ENCODE measurements at places on chromosomes 7 and 10. TPM values are rescaled to one million over a fixed set of nuclear protein-coding genes. Genes with fewer than 3 reads are reported as not detected.

GRCh38 chr7:102834999-102835398, 77.8 kb upstream of the LRRC17 start:
- no peak overlapping the region for H3K4me3 ChIP-seq
- H3K36me3 ChIP-seq = no peaks in the 10 kb centered on the region
- H3K4me1 ChIP-seq = no peaks in the 10 kb centered on the region

DNA sequence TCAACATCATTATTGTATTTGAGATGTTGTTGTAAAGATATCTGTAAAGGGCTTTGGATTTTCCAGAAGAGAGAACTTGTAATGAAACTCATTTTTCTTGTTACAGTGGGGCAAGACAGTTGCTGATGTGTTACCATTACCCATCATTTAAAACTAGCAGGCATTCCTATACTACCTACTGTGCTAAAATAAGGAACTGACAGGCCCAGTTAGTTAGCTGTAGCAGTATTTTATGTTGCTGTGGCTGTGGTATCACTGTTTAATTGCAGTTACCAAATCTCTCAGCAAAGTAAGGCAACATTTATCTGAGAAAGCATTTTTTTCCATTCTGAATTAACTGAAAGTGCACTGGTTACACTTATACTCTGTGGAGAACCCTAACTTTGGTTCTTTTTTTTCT, 9.9 kb downstream of the ST7 start:
- H3K4me1 ChIP-seq = peaks cover 3% of the 10 kb centered on the region
- no peak overlapping the region for H3K27ac ChIP-seq
- no peak for DNase-seq
- H3K4me3 ChIP-seq = no peak overlapping the region

The PLCE1 gene
- total RNA-seq = 0.49 TPM

DNA sequence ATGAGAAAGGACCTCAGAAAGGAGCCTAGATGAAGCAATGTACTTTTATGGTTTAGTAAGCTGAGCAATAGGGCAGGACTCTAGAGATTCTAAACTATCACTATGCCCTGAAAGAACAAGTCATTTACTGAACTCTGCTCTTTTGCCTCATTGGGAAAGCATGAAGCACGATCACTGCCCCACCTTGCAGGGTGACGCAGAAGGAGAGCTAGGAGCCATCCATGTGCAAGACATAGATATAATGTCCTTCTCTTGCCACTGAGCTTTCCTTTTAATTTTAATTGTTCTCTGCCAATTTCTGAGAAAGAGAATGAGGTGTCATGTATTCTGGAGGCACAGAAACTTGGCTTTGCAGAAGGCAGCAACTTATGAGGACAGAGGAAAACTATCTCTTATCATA, 108.3 kb downstream of the SORCS1 start:
- H3K4me3 ChIP-seq = no peak overlapping the region
- H3K4me1 ChIP-seq = no peaks in the 10 kb centered on the region
- peaks cover 2% of the 10 kb centered on the region for H3K27me3 ChIP-seq
- no peak for DNase-seq
- no peaks in the 10 kb centered on the region for H3K36me3 ChIP-seq

DNA sequence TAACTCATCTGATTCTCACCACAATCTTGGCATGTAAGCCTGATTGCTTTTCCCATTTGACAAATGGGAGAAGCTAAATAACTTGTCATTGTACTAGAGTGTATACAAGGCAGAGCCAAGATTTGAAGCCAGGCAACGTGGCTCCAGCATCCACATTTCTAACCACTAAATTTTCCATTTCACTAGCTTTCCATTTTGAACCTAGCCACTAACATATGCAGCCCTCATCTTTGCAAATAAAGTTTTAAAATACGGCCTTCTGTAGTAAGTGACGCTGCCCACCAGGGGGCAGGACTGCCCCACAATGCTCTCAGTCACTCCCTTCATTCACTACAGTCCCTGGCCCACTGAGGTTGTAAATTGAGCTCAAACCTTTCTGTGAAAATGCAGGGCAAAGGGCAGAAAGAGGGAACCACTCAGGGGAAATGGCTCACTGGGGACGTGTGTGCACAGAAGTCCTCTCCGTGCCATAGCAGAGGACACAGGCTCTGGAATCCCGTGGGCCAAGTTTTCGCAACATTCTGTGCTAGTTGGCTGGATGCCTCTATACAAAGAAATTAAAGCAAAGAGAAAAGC, 315.7 kb downstream of the TNS3 start:
- peaks cover 2% of the 10 kb centered on the region for H3K27me3 ChIP-seq
- no peaks in the 10 kb centered on the region for H3K36me3 ChIP-seq
- no peaks in the 10 kb centered on the region for H3K4me1 ChIP-seq
- H3K4me3 ChIP-seq = no peak overlapping the region
- H3K27ac ChIP-seq = no peak overlapping the region

- no peak overlapping the region for H3K27ac ChIP-seq
- H3K36me3 ChIP-seq = no peaks in the 10 kb centered on the region
- no peaks in the 10 kb centered on the region for H3K4me1 ChIP-seq
- H3K27me3 ChIP-seq = no peaks in the 10 kb centered on the region
Measured at GRCh38 chr7:124412531-124412930, 353.1 kb downstream of the GPR37 start.

DNA sequence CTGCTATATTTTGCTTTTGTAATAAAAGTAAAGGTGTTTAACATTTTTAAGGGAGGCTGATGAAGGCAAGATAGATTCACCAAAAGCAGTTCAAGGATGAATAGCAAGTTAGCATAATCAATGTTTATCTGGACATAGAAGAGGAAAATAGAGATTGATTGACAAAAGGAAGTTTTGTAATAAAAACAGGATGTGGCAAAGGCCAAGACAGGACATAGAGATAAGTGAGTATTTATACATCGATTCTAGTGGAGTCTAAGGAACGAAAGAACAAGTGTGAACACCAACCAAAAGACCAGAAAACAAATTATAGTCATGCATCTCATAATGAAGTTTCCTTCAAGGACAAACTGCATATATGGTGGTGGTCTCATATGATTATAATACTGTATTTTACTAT, 123.8 kb downstream of the CCDC71L start:
- peaks cover 1% of the 10 kb centered on the region for H3K27me3 ChIP-seq
- peaks cover 11% of the 10 kb centered on the region for H3K4me1 ChIP-seq
- peaks cover 3% of the 10 kb centered on the region for H3K36me3 ChIP-seq
- H3K27ac ChIP-seq = peak overlapping the region; percentile 22
- no peak overlapping the region for H3K4me3 ChIP-seq

DNA sequence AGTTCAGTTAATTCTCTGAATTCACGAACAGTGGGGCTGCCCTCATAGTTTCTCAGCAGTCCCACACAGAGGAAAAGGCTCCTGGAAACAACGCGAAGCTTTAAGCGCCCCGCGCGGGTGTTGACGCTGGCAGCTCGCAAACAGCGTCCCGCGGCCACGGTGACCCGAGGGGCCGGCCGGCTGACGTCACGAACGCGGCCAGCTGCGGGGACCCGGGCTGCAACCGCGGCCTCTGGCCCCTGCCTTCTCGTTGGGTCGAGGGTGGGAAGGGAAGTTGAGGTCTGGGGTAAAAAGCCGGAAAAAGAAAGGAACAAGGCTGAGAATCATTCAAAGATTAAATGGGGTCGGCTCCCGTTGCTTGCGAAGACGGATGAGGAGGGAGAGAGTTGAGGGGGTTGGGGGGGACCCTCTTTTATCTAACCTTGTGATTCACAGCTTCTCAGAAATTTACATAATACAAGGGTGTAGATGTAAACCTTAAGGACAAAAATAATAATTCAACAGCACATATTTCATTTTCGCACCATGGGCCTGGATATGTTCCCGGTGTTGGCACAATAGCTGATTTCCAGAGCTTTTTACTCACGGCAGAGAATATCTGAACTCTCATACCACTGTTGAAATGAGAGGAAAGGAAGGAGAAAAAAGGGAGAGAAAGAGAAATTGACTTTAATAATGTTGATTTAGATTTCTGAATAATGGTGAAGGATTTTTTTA, 7.3 kb upstream of the FEZF1 start:
- H3K4me1 ChIP-seq = peaks cover 26% of the 10 kb centered on the region
- peaks cover 5% of the 10 kb centered on the region for H3K36me3 ChIP-seq
- peak; percentile 59 for DNase-seq
- no peak overlapping the region for H3K27ac ChIP-seq

GRCh38 chr10:131973160-131973951, 8.4 kb downstream of the BNIP3 start:
- peaks cover 26% of the 10 kb centered on the region for H3K36me3 ChIP-seq
- no peak overlapping the region for H3K27ac ChIP-seq
- peaks cover 3% of the 10 kb centered on the region for H3K27me3 ChIP-seq
- no peak overlapping the region for H3K4me3 ChIP-seq

- no peaks in the 10 kb centered on the region for H3K4me1 ChIP-seq
- H3K36me3 ChIP-seq = peaks cover 8% of the 10 kb centered on the region
- no peak overlapping the region for H3K4me3 ChIP-seq
- no peak overlapping the region for H3K27ac ChIP-seq
Measured at GRCh38 chr10:122391875-122392274, 17.4 kb downstream of the PLEKHA1 start.

The MRLN gene
- total RNA-seq = not detected

DNA sequence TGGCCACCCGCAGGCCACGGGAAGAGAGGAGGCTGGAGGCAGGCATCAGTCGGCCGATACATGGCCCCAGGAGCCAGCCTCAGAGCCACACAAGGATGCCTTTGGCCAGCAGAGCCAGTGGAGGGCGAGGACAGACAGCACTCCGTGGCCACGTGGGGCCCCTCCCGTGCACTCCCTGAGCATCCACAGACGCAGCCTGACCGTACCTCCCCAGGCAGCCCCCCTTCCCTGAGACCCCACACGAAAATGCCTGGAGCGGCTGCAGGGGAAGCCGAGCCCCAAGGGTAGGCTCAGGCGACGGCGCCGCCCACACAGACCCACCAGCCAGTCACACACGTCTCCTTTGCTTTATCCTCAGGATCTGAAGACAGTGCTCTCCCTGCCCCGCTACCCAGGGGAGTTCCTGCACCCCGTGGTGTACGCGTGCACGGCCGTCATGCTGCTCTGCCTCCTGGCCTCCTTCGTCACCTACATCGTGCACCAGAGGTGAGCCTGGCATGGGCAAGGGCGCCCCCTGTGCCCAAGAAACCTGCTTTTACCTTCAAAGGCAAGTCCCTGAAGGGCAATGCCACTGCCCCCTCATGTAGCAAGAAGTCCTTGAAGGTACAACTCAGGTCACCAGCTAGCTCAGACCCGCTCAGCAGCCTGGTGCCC, 9.0 kb downstream of the ADGRA1 start:
- no peak for DNase-seq
- no peak overlapping the region for H3K4me3 ChIP-seq
- no peaks in the 10 kb centered on the region for H3K4me1 ChIP-seq
- H3K27ac ChIP-seq = no peak overlapping the region
- peaks cover 6% of the 10 kb centered on the region for H3K36me3 ChIP-seq

DNA sequence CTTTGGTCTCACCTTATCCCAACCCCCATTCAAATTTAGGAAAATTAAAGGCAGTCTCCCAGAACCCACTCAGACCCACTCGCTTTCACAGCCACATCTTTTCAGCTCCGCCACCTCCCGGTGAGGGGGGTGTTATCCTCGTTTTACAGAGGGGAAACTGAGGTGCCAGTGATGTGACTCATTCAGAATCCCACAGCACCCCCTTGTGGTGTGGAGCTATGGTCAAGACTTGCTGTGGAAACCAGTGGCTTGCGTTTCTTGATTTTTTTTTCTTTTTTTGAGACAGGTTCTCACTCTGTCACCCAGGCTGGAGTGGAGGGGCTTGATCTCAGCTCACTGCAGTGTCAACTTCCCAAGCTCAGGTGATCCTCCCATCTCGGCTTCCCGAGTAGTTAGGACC, 27.6 kb downstream of the SLC35G1 start:
- no peak overlapping the region for H3K27ac ChIP-seq
- no peaks in the 10 kb centered on the region for H3K36me3 ChIP-seq
- DNase-seq = peak; percentile 27
- H3K4me3 ChIP-seq = no peak overlapping the region
- H3K4me1 ChIP-seq = peaks cover 5% of the 10 kb centered on the region
- H3K27me3 ChIP-seq = no peaks in the 10 kb centered on the region

The BLOC1S2 gene
- 63.2 TPM for total RNA-seq

- H3K4me3 ChIP-seq = no peak overlapping the region
- no peak for DNase-seq
- no peak overlapping the region for H3K27ac ChIP-seq
- no peaks in the 10 kb centered on the region for H3K27me3 ChIP-seq
- no peaks in the 10 kb centered on the region for H3K36me3 ChIP-seq
Measured at GRCh38 chr10:57830877-57831560, 436.7 kb downstream of the IPMK start.

GRCh38 chr7:38829488-38830165, 79.4 kb downstream of the VPS41 start:
- H3K4me1 ChIP-seq = no peaks in the 10 kb centered on the region
- H3K36me3 ChIP-seq = no peaks in the 10 kb centered on the region
- no peak for DNase-seq
- H3K27me3 ChIP-seq = no peaks in the 10 kb centered on the region
- no peak overlapping the region for H3K27ac ChIP-seq
- H3K4me3 ChIP-seq = no peak overlapping the region

DNA sequence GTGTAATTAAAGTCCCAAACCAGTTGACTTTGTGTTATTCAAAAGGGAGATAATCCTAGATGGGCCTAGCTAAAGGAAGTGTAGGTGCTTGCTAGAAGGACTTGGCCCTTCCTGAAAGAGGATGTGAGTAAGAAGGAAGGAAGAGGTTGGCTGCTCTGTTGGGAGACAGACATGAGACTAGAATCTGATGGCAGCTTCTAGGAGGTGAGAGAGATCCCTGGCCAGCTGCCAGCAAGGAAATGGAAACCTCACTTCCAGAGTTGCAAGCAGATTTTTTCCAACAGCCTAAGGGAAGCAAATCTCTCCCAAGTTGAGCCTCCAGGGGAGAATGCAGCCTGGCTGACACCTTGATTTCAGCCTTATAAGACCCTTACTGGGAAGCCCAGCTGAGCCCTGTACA, 368.4 kb upstream of the ZMIZ1 start:
- no peak overlapping the region for H3K27ac ChIP-seq
- H3K4me3 ChIP-seq = no peak overlapping the region
- peak; percentile 31 for DNase-seq
- peaks cover 6% of the 10 kb centered on the region for H3K27me3 ChIP-seq
- H3K4me1 ChIP-seq = peaks cover 36% of the 10 kb centered on the region
- H3K36me3 ChIP-seq = no peaks in the 10 kb centered on the region

DNA sequence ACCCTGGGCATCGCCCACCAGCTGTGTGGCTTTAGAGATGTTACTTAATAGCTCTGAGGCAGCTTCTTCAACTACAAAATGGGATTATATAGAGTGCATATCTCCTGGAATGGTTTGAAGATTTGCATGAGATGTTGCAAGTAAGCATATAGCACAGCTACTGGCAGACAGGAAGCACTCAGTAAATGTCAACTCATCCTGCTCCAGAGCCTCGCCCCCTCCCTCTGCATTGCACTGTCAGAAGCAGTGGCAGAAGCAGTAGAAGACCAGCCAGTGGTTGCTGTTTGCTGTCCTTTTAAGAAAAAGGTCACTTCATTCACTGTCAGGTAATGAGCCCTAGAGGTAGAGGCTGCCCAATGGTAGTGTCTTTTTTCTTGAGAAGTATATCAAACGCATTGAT, 180.0 kb upstream of the GHITM start:
- H3K4me3 ChIP-seq = no peak overlapping the region
- peaks cover 10% of the 10 kb centered on the region for H3K4me1 ChIP-seq
- no peaks in the 10 kb centered on the region for H3K27me3 ChIP-seq
- no peak overlapping the region for H3K27ac ChIP-seq
- no peaks in the 10 kb centered on the region for H3K36me3 ChIP-seq
- no peak for DNase-seq

- no peak for DNase-seq
- no peaks in the 10 kb centered on the region for H3K36me3 ChIP-seq
- no peaks in the 10 kb centered on the region for H3K4me1 ChIP-seq
- no peak overlapping the region for H3K27ac ChIP-seq
Measured at GRCh38 chr7:150937848-150938561, 40.1 kb downstream of the KCNH2 start.

Data from endothelial cell (in vitro differentiated cells).